ENCODE measurements at places on chromosomes 12 and 14. TPM values are rescaled to one million over a fixed set of nuclear protein-coding genes. Genes with fewer than 3 reads are reported as not detected.

DNA sequence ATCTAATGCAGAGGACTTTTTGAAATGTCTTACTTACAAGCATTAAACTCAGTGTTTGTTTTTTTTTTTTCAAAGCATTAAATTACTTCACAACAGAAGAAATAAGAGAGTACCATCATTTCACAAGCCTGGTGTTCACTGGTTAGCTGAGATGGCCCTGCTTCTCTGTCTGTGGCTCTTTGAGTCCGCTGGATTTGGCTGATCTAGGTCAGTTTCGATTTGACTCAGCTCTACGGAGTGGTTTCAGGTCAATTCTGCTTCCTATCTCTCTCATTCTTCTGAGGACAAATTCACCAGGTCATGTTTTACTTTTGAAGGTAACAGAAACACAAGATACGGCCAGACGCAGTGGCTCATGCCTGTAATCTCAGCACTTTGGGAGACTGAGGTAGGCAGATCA, 1066.1 kb downstream of the FLRT2 start:
- DNase-seq = no peak

Gene METAP2
- total RNA-seq = 152 TPM

GRCh38 chr12:106154751-106155273, 16.1 kb upstream of the NUAK1 start:
- no peak for DNase-seq

Gene OTOGL
- 0.81 TPM for total RNA-seq

- DNase-seq = no peak
These were observed 27.7 kb downstream of the PPP4R3A start for GRCh38 chr14:91482263-91483013.
